ENCODE measurements at places on chromosomes 6 and 20.

GRCh38 chr6:84897988-84898594, 133.7 kb upstream of the TBX18 start:
- H3K27me3 ChIP-seq, result no peaks in the 10 kb centered on the region
- no peak for DNase-seq
- no peak overlapping the region for H3K27ac ChIP-seq
- no peak overlapping the region for H3K4me3 ChIP-seq
- H3K36me3 ChIP-seq, result no peaks in the 10 kb centered on the region

- DNase-seq, result no peak
- H3K4me1 ChIP-seq, result no peaks in the 10 kb centered on the region
These were observed 15.9 kb upstream of the ADGRF1 start for GRCh38 chr6:47057830-47058540.

DNA sequence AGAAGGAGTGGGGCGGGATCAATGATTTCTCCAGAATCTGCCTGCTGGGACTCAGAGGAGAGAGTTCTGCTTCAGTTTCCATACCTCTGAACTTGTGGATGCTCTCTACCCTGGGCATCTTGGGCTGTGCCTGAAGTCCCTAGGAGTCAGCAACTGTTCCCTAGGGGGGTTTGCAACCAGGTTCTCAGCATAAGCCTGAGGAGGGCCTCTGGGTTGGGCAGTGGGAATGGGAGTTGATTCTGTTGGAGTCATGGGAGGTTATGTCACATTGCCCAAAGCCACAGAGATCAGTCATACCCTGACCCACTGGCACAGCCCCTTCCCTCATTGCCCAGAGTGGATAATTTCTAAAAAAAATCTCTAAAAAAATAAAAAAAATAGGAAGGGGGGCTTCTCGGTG, 47.4 kb downstream of the MOCS1 start:
- no peak for DNase-seq
- no peak overlapping the region for H3K27ac ChIP-seq
- H3K36me3 ChIP-seq, result peaks cover 8% of the 10 kb centered on the region
- no peak overlapping the region for H3K4me3 ChIP-seq

DNA sequence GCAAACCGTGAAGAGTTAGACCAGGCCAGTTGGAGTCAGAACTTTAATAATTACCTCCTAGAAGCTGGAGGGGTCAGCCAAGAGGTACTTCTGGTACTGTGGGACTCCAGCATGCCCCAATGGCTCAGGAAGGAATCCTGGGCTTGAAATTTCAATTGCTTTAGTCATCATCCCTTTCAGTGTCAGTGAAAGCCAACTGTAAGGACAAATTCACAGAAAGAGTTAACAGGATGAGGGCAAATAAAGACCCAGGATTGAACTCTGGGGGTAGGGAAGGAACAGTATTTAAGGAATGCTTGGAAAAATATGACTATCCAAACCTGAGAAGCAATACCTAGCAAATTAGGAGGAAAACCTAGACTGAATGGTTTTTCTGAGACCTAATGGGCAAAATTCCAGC, 735.1 kb upstream of the MARCKS start:
- no peak overlapping the region for H3K4me3 ChIP-seq
- peaks cover 22% of the 10 kb centered on the region for H3K4me1 ChIP-seq
- H3K27ac ChIP-seq, result no peak overlapping the region
- H3K36me3 ChIP-seq, result no peaks in the 10 kb centered on the region
- no peak for DNase-seq
- H3K27me3 ChIP-seq, result no peaks in the 10 kb centered on the region

- H3K36me3 ChIP-seq, result peaks cover 29% of the 10 kb centered on the region
- no peak for DNase-seq
- H3K4me3 ChIP-seq, result no peak overlapping the region
- peaks cover 6% of the 10 kb centered on the region for H3K4me1 ChIP-seq
- no peaks in the 10 kb centered on the region for H3K27me3 ChIP-seq
These were observed 17.6 kb downstream of the GHRH start for GRCh38 chr20:37243937-37244571.

GRCh38 chr6:140979642-140980091, 1153.1 kb upstream of the GJE1 start:
- no peak overlapping the region for H3K4me3 ChIP-seq
- no peaks in the 10 kb centered on the region for H3K27me3 ChIP-seq
- no peak overlapping the region for H3K27ac ChIP-seq
- no peaks in the 10 kb centered on the region for H3K4me1 ChIP-seq

DNA sequence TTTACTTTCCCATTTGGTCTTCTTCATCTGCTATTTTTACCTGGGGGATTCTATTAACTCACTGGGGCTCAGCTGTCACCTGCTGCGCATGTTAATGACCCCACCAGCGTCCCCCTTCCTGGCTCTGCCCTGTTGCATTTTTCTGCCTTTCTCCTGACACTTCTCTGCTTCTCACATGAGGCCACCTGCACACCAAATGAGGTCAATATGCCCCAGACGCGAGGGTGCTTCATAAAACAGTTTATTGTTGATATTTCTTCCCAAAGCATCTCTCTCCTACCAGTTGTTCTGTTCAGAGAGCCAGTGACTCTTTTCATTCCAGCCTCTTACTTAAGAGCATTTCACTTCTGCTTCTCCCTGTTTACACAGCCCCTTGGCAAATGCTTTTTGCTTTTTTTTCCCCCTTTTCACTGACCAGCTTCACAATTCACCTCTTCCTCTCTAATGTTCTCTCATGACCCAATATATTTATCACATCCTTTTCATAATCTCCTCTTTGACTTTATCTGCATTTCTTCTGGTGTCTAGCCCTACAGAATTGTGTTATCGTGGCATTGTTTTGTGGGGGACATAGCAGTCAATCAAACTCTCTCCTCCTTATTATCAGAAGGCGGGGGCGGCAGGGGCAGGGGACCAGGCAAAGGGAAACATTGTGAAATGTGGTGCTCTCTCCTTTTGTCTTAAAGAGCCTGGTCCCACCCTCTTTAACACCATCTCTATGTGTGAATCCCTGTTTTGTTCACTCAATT, 545.8 kb upstream of the CITED2 start:
- H3K36me3 ChIP-seq, result no peaks in the 10 kb centered on the region
- peaks cover 29% of the 10 kb centered on the region for H3K4me1 ChIP-seq
- no peak for DNase-seq
